Stimulated activated CD8-positive, alpha-beta memory T cell treated with anti-CD3 and anti-CD28 coated beads, Interleukin-15, amount 100 ng/mL, for 48 hours (primary cell): ENCODE measurements at places on chromosomes 4 and X.

DNA sequence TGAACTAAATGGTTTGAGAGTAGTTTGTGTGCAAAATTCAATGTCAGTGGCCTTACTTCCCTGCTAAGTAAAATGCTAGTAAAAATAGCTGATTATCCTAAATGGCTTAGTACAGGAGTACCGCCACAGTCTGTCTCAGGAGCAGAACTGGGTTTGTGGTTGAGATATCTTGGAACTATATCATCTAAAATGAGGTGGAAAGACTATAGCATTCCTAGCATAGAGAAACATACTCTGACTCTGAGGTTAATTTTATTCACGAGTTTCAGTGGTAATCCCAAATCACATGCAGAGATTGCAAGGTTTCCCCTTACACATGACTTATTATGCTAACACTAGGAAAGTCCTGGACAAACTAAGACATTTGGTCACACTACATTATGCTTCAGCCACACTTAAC lies 70.4 kb downstream of the OR13H1 start:
- DNase-seq, result no peak

DNA sequence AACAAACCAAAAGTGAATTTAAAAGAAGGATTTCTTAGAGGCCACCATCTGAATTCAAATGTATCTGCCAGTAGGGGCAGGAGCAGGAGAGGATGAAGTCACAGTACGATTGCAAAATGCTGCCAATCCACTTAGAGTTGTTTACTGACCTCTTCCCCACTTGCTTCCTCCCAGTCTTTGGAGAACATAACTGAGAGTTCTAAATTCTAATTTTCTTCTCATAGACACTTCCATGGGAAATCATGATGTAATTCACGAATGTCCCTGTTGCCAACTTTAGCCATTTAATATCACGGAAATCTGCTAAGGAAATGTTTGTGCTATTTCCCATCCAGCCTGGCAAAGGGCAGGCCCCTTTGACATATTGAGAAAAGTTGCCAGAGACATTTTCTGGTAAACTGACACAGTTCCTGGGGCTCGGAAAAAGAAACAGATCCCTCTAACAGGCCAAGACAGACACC lies 33.6 kb upstream of the NOCT start:
- no peak for DNase-seq

DNA sequence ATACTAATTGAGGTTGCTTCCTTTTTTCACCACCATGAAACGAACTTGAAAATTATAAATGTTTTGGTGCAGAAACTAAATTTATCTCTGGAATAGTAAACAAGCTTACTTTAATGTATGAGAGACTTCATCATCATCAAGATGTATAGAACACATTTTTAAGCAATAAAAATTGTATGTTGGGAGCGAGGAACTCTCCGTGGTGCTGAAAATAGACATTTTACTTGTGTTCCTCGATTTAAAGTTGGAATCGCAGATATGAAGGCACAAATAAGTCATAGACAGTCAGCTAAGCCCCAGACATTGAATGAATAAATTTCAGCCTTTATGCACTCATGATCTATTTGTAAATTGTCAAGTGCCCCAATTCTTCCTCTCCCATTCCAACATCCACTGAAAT lies 310.7 kb downstream of the STK32B start:
- DNase-seq, result no peak

- no peak for DNase-seq
Measured at GRCh38 chr4:11954093-11954492, 525.4 kb upstream of the HS3ST1 start.

- DNase-seq, result no peak
Measured at GRCh38 chr4:132383571-132384199, 765.4 kb upstream of the PCDH10 start.

DNA sequence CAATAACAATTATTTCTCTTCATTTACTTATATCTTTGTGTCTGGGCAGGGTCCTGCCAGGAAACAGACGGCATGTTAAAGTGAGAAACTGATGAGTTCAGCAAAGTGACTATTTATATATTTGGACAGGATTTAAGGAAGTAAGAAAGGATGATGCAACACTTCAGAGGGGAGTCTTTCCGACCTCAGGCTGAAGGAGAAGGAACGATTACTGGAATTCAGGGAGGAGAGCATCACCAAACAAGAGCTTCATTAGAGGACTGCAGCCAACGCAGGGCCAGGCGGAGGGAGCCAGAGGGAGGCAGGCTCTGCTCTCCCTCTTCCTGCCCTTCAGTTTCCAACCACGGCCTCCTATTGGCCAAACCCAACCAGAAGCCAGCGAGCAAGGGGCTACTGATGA lies 1.5 kb upstream of the TLR7 start:
- DNase-seq, result no peak

DNA sequence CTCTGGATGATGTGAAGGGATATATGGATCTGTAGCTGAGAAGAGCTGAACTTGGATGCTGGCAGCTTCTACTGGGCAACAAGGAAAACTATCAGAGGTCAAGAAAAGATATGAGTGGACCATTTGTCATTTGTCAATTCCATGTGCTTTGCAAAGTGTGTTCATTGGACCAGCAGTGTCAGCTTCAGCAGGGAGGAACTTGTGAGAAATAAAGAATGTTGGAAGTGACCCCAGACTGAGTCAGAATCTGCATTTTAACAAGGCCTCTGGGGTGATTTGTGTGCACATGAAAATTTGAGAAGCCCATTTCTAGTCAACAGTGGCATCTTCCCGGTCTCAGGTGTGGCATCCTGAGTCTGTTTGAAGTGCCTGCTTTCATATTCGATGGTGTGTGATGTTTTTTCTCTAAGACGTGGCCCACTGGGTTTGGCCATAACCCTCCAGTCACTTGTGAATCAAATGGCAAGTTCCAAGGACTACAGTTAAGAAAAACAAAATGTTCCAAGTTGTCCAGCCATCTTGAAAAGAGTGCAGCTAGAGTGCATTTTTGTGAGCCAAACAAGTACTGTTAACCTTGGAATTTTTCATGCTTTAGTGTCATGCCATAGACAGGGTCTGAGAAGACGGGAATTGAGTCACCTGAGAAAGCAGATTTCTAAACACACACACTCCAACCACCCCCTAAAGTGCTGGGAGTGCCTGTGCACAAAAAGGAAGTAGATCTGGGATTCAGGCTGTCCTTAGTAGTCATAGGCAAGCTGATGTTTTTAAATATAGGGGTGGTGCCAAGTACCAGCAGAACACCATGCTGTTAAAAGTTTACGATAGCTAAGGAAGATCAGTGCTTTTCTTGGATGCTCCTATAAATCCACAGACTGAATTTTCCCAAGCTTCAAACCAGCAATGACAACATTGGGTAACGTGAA lies 26.4 kb downstream of the GPM6B start:
- no peak for DNase-seq

DNA sequence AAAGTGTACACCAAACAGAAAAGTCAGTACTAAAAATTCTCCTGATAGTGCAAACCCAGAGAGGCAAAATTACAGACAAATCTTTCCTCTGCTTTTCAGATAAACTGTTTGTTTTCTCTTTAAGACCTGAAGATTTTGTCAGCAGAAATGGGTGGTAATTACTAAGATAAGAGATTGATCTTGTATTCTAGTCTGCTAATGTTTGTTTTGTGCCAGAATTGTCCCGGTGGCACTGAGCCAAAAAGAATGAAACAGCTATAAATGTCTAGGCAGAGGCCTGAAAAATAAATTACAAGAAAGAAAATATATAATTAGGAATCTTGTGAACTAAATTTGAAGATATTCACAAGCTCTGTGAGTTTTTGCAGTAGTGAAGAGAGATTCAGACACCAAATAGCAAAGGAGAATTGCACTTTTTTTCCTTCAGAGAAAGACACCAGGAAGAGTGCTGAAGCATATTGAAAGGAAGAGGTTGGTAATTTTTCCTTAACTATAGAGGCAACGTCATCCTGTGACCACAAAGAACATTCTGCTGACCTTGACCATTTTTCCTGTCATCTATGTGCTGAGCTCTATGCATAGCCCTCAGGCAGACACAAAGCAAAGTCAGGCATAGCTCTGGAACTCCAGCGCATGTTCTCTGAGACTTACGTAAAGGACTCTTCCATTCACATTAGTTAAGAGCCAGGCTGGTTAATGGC lies 314.5 kb upstream of the RASGEF1B start:
- DNase-seq, result no peak

GRCh38 chrX:16658284-16658683 lies 8.3 kb downstream of the S100G start:
- DNase-seq, result no peak

GRCh38 chr4:78608684-78609083 lies 57.1 kb downstream of the ANXA3 start:
- no peak for DNase-seq

DNA sequence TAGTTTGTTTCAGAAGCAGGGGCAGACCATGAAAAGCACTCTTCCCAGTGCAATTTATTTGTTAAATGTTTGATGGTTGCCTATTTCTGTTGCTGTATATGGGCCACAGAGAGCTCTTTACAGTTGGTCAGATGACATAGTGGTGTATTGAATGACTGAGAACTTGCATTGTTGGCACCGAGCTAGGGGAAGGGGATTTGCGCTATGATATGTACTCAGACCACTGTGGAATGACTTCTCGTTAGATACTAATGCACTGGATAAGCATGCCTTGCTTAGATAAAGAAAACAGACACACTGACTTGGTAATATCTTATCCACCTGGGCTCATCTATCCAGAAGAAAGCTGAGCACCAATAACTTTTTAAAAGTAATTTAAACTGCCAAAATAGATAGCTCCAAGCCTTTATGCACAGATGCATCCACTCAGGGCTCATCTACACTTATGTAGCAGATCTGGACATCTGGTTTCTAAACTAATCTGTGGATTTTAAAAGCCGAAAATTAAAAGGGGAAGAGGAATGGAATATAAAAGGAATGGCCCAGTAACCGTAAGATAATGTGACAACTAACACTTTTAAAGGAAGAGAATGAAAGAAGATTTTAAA lies 132.7 kb downstream of the GATB start:
- DNase-seq, result no peak

DNA sequence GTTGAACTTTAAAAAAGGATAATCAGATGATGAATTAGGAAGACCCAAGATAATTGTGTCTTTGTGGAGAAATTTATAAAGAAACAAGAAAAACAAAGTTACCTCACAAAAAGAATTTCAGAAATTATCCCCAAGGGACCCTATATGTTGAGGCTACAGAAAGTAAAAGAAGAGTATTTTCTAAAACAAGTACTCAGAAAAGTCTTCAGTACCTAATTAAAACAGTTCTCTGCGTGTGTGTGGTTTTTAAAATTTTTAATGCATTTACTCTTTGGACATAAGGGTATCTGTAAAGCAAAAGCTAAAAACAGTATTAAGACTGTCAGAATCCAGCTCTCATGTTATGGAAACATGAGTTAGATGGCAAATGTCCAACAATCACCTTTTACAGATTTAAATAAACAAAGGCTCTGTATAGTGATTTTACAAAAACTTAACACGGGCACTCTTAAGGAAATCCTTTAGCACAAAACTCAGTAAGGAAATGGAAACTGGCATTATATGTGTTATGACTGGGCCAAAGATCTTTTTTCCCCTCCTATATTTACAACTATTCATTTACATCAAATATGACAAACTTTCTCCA lies 187.5 kb downstream of the NSUN7 start:
- no peak for DNase-seq

DNA sequence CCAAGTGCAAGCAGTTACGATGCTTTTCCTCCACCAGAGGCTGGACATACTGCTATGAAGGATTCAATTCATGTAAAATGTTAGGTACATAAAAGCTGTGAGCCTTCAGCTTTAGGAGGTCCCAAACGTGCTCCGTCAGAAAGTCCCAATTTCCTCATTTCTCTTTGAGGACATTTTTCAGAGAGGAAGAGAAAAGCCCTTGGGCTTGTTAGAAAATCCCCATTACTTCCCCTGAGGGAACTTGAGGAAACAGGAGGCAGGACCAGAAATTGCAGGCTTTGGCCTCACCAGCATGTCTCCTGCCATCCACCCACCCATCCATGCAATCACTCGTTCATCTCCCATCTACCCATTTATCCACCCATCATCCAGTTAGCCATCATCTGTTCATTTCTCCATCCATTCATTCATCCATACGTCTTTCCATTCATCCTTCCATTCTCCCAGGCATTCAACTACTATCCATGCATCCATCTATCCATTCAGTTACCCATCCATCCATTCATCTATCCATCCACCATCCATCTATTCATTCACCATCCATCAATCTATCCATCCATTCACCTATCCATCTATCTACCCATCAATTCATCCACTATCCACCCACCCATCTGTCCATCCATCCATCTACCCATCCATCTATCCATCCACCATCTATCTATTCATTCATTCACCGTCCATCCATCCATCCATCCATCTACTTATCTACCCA lies 223.5 kb downstream of the AFAP1 start:
- DNase-seq, result no peak

GRCh38 chrX:36897690-36898089 lies 110.5 kb upstream of the FAM47C start:
- no peak for DNase-seq

DNA sequence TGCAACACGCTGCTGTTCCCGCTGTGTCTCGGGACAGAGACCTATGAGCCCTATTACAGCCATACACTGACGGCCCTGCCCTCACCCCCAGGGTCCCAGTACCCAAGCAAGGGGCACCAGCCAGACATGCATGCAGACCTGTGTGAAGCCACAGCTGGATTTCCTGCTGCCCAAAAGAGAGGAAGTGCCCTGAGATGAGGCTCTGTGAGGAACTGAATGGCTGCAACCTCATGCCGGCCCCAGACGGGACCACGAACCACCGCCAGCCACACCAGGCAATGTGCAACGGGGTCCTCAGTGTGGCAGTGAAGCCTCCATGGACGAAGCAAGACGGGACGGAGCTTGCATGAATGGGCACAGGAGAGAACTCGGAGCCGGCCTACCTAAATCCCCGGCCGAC lies 21.1 kb downstream of the CTBP1 start:
- no peak for DNase-seq

DNA sequence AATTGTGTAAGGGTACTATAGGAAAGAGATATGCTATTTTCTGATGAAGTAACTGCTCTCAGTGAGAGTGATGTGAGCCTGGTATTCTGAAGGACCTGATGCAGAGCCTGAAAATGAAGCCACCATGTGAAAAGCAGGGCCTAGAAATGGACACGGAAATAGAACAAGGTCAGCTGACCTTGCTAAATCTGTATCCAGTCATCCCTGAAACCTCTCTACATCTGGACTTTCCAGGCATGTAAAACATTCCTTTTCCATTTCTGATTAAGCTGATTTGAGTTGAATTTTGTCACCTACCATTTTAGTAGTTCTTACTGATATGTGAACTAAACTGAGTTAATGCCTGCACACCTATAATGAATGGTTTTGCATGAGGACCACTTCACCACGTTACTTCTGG lies 72.4 kb upstream of the NEIL3 start:
- DNase-seq, result no peak

- DNase-seq, result no peak
Measured at GRCh38 chr4:10023050-10023419, 1.7 kb upstream of the SLC2A9 start.

GRCh38 chr4:85761803-85762528 lies 287.0 kb downstream of the ARHGAP24 start:
- DNase-seq, result no peak
